ENCODE measurements at places on chromosomes 2 and 18.
A peak's percentile ranks its signal among the peaks of the same experiment; 100 is the strongest.

DNA sequence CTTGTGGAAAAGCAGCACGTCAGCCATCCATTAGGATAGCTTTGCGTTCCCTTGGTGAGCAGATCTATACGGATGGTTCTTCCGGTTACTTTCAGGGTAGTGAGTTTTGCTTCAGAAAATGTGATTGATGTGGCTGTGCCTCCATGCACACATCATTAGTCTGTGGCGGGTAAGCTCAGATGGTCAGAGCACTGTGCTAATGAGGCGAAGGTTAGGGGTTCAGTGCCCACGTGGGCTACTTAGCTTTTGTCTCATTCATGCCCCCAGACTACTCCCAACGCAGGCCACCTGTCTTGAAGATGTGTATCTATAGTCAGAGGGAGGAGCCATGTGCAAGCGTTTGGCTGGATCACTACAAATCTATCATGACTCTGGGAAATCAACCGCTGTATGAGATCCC, 322.8 kb upstream of the POU3F3 start:
- no peak for DNase-seq

GRCh38 chr2:189545418-189545817, 35.2 kb downstream of the SLC40A1 start:
- no peak for DNase-seq

GRCh38 chr2:72834596-72834995, 8.8 kb upstream of the EXOC6B start:
- no peak for DNase-seq

DNA sequence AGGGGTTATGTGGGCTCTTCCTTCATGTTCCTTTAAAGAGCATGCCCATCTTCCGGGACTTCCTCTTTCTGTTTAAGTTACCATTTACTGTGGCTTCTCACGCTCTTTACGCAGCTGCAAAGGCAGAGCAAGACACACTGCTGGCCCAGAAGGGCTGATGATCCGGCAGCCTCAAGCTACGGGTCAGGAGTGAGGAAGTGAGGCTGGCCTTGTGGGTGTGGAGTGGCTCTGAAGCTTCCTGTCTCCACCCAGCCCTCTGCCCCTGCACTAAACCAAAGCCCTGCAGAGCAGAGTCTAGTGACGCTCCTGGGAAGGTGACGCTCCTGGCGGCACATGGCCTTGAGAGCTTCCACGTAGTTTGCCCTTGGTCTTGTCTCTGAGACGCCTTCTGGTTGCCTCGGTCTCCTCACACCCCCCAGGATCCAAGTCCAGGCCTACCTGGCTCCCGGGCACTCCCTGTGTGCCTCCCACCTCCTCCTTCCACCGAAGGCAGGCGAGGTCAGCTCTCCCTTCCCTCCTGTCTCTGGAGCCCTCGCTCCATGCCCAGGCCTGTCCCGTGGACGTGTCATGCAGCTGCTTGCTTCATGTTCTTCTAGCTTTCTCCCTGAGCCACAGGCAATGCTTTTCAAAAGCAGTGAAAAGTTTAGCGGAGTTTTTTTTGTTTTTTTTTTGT, 50.3 kb downstream of the ARL4C start:
- DNase-seq: peak; percentile 52

- DNase-seq: no peak
These were observed 12.6 kb downstream of the CACNB4 start for GRCh38 chr2:152086231-152086630.

DNA sequence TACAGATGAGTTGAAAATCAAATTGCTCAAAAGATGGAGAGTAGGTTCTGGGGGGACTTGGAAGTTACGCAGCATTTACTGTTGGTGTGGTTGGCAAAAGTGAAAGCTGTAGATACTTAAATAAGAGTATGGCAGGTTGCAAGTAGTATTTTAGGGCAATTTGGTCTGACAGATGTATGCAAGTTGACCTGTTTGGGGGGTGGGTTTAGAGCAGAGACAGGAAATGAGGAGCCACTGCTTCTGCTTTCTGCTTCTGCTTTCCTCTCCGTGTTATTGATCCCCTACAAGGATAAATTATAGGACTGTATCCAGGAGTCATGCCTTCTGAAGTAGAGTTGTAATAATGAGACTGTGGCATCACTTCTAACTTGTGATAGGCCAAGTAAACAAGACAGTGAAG, 71.2 kb downstream of the EPAS1 start:
- no peak for DNase-seq

DNA sequence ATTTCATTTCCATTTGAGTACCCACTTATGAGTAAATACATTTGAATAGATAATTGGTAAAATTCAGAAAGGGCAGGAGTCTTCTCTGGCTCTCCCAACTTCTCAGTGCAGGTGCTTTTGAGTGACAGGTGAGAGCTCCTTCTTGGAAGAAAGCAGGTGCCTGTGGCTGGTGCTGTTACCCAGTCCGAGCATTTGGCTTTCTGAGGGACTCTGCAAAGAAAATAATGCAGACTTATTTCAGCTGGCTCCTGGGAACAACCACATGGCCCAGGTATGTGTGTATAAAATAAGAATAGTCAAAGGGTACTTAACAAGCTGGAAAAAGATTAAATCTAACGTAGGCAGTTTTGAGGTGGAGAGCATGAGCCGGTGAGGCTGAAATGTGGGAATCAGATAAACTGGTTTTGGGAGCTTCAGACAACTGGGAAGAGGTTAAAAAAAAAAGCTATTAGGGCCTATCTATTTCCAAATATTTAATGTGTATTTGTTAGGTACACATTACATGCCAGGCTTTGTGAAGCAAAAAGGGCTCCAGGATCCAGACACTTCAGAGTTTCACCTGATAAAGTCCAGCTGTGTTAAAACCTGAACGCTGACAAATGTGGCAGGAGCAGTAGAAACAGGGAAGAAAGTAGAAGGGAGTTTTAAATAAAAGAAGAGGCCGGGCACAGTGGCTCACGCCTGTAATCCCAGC, 20.6 kb downstream of the ZNF236 start:
- DNase-seq: no peak

- DNase-seq: no peak
These were observed 160.8 kb upstream of the FANCL start for GRCh38 chr2:58401936-58402335.

- no peak for DNase-seq
These were observed 5.6 kb upstream of the RUFY4 start for GRCh38 chr2:218063486-218063885.

DNA sequence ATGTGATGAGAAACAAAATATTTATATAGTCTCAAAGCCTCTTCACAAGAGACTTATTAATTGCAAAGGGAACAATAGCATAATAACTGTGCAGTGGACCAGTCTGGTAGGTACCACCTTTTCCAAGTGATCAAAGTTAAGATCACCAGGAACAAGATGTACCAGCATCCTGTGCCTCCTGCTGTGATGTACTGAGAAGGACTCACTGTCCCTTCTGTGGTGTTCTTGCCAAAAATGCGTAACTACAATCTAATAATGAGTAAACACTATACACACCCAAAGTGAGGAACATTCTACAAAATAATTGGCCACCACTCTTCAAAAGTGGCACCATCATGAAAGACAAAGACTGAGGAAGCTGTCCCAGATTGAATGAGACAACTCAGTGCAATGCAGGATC, 14.5 kb downstream of the GNLY start:
- DNase-seq: no peak

DNA sequence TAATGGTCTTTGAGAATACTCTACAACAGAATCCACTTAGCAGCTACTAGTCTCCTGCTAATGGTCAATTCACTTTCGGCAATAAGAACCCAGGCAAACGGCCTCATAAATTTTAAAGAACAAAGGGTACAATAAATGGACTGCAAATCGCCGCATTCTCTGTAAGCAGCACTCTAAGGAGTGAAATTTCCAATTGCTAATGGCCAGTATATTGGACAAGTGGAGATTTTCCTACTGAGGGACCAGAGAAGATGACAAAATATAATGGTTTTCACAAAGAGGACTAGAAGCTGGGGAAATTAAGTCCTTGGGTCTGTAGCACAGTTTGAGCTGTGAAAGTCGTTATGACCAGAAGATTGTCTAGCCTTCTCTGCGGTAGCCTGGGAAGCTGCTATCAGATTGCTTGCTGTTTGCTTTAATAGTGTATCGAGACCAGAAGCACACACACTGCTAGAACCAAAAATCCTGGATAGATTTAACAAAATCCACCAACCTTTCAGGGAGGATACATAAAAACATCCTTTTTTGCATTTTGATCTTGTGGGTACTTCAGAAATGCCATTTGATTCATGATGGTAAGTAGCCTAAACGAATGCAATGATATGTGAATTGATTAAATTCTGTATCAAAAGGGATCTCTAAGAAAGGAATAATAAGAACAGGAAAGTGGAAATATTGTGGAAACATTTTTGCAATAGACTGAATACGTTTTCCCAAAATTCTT, 53.6 kb upstream of the ATP8B1 start:
- DNase-seq: no peak

DNA sequence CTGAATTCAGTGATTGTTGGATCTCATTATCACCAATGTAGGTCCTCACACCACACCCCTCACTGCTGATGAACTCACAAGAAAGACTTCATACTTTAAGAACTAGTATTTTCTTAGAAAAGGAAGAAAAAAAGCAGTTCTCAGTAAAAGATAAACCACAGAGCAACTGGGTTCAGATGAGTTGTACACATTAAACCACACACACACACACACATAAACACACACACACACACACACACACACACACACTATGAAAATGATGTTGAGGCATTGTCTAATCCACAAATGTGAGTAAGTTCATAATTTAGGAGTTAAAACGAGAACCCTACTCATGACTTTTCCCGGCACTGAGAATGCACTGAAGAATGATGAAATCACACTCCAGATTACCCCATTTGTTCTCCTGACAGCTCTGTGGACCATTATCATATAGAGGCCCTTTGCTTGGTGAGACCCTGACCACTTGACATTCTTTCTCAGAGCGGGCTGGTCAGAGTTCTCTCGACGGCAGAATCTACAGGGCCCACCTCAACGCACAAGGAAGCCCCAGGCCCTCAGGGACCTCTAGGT, 106.2 kb downstream of the BCL2 start:
- no peak for DNase-seq

DNA sequence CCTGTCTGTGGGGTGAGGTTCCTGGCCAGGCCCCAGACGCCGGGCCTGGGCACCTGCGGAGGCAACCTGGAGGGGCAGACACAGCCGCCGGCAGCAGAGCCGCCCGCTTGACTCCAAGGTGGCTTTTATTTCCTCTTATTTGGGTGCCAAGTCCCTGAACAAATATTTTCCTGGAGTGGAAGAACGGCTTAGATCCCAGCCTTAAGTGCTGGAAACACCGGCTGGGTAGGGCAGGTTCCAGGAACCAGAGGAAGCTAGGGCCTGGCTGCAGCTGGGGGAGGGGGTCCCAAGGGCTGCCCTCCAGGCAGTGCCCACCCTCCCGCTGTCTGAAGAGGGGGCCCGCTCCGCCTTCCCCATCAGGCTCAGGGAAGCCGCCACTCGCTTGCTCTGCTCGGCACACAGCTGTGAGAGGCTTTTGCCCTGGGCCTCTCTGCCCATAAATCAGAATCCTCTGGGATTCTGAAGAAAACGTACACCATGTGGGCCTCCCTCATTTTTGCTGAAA, 28.2 kb downstream of the SDC1 start:
- no peak for DNase-seq

GRCh38 chr2:171346723-171347557, 86.8 kb downstream of the METTL8 start:
- no peak for DNase-seq

DNA sequence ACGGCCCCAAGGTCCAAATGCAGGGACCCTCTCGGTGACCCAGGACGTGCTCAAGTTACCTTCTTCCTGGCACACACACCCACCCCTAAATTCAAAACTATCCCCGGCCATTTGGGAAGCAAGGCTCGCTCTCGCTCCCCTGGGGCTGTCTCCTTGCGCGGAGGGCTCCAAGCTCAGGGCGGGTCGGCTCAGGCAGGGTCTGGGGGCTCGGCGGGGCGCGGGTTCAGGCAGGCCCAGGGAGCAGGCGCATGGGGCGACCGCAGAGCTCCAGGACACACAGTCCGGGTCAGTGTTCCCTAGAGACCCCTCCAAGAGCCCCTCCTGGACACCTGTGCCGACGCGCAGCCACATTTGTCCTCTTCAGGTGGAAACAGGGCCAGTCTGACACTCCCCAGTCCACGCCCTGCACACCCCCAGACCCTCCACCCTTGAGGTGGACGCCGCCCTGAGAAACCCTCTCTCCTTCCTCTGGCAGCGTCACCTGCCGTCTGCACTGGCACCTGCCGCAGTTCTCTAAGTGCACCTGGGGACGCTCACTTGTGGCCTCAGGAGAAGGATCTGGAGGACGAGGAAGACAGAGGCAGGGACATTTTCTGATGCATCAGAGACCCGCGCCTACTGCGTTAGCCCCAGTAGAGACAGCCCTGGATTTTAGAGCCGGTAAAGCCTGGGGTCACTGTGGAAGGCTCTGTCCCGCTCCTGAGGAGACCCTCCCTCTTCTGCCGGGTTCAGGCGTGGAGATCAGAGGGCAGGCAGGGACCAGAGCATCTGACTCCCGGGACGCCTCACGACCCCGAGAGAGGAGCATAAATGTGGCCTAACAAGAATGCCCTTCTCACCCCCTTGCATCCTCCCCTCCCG, 138.8 kb downstream of the TWIST2 start:
- no peak for DNase-seq

DNA sequence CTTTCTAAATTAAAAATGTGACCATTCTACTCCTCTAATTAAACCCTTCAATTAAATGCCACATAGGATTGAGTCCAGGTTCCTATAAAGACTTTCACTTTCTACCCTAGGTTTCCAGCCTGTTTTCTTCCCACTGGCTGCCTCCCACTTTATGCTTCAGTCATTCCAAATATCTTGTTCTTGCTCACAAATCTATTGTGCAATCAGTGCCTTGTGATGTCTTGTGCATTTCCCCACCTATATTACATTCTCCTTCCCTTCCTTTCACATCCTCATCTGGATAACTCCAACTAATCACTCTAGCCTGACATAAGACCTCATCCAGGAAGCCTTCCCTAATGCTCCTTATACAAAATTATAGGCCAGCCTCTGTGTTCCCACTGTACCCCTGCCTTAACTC, 281.7 kb upstream of the LRATD1 start:
- DNase-seq: no peak

- DNase-seq: no peak
These were observed 112.0 kb upstream of the TEKT4 start for GRCh38 chr2:94759211-94759610.

DNA sequence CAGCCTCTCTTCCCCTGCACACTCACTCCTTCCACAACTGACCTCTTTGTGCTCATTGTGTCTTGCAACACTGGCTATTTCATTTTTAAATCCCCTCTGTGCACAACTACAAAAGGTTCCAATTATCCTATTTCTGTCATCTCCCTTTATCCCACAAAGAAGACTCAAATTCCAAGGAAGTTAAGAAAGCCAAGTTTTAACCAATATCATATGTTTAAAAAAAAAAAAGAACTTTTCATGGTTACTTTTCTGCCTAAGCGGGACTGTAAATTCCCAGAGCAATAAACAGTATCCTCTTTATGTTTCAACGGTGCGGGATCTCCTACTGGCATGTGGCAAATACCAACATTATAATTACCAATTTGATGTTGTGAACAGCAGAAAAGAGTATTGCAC, 83.8 kb downstream of the DOCK10 start:
- no peak for DNase-seq

- DNase-seq: no peak
These were observed 12.9 kb downstream of the LRRTM1 start for GRCh38 chr2:80291656-80292055.

Measured in activated CD4-positive, CD25-positive, alpha-beta regulatory T cell treated with anti-CD3 and anti-CD28 coated beads, Interleukin-2, amount 50 U/mL, for 16 hours (primary cell).